ENCODE measurements at places on chromosomes 4 and X. TPM values are rescaled to one million over a fixed set of nuclear protein-coding genes. Genes with fewer than 3 reads are reported as not detected.

- no peak for DNase-seq
Measured at GRCh38 chr4:83054928-83055327, 19.9 kb downstream of the COPS4 start.

DNA sequence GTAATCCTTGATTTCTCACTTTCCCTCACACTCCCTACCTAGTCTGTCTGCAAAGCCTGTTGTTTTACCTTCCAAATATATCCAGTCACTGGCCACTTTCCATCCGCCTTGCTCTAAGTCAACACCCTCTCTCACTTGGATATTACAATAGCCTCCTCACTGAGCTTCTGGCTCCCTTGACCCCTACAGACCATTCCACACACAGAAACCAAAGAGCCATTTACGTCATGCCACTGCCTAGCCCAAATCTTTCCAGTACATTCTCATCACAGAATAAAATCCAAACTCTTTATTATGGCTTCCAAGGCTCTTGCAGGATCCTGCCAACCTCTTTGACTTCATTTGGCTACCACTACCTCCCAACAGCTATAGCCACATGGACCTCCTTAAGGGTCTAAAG, 25.7 kb upstream of the ARHGEF9 start:
- DNase-seq = no peak

- no peak for DNase-seq
Measured at GRCh38 chr4:36283912-36284465, 2.6 kb downstream of the DTHD1 start.

- no peak for DNase-seq
Measured at GRCh38 chrX:137549851-137550664, 15.9 kb upstream of the ZIC3 start.

GRCh38 chr4:78661921-78662521, 110.5 kb downstream of the ANXA3 start:
- no peak for DNase-seq

DNA sequence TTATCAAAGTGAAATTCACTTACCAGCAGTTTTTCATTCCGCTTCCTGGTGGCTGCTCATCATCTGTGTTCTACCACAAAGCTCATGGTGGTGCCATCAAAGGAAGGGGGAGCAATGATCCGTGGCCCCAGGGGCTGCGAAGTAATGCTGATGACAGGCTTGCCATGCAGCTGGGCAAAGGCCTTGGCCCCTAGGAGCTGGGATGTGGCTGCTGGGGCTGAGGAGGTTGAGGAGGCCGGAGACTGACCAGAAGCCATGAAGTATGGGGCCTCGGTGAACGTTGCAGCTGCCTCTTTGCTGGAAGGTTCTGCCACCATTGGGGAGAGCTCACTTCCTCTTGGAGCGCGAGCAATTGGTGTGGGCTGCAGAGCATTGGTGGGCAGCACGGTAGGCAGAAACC, 8.4 kb downstream of the C4orf54 start:
- no peak for DNase-seq

GRCh38 chr4:126986828-126987227, 645.9 kb upstream of the INTU start:
- DNase-seq = no peak

GRCh38 chr4:99104153-99104552, 15.6 kb upstream of the ADH5 start:
- no peak for DNase-seq

- no peak for DNase-seq
Measured at GRCh38 chrX:143472347-143472938, 44.8 kb downstream of the SPANXN3 start.

- peak; percentile 68 for DNase-seq
Measured at GRCh38 chrX:130079824-130080406, 30.4 kb downstream of the ELF4 start.

- no peak for DNase-seq
Measured at GRCh38 chrX:136390921-136391320, 90.2 kb downstream of the ADGRG4 start.

GRCh38 chr4:174873931-174874330, 44.2 kb upstream of the ADAM29 start:
- no peak for DNase-seq

GRCh38 chr4:41679991-41680390, 68.5 kb downstream of the PHOX2B start:
- DNase-seq = no peak

- no peak for DNase-seq
Measured at GRCh38 chr4:68724426-68724825, 54.0 kb upstream of the UGT2B15 start.

DNA sequence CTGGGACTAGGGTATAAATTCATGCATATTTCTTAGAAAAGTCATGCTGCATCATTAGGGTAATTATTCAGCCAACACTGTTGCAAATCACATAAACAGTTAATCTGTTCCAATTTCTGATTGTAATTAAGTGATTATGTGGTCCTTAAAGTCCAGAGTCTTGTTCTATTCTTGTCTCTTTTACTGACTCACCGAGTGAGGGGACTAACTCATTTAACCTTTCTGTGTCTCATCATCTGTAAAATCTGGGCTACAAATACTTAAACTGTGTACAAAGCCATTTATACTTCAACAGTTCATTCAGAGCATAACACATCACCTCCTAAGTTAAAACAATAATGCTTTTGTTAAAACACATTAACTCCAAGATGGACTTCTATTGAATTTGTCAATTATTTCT, 65.4 kb upstream of the KLHL13 start:
- no peak for DNase-seq

DNA sequence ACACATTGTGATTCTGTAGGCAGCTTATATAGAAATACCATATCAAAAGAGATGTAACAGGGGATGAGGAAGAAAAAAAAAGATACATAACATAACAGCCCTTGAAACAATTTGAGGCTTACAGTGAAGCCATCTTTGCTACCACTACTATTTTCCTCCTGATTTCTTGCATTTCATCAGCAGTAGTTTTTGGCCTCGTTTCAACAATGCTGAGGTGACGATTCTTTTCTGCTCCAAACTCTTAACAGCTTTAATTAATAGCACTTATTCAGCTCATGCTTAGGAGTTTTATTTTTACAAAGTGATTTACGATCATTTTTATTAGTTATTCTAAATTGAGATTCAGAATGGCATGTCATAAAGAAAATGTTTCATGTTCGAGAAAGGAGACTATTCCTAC, 163.2 kb downstream of the DCK start:
- DNase-seq = no peak

GRCh38 chr4:120132935-120133334, 66.3 kb upstream of the MAD2L1 start:
- no peak for DNase-seq

DNA sequence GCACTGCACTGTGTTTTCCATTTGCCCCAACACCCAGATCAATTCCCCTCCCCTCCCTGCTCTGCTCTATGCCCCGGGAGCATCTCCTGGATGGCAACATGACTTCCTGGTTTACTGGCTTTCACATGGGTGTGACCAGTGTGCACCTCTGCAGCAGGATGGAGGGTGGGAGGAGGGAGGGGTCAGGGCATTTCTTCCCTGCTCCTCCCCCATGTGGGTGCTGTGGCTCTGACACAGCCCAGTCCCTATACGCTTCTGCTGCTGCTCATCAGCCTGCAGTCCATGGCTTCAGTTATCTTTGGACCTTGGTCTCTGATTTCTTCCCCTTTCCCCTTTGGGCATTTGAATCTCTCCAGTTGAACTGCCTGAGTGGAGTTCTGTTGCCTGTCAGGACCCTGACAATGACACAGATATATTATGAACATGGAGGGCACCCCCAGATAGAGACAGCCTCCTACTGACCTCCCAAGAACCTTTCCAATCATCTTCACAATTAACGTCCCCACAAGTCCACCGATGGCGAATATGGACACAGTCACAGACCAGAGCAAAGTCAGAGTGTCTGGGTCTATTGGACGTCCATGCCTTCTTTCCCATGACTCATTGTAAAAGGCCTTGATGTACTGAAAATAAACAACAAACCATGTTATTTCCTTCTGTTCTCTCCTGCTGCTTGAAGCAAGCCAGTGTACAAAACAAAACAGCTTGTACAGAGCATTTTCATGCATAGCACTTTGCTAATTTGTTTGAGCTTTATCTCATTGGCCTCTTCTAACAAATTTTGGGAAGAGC, 24.8 kb downstream of the SLC2A9 start:
- DNase-seq = no peak

GRCh38 chrX:98380106-98380505, 1496.4 kb downstream of the RPA4 start:
- DNase-seq = no peak

DNA sequence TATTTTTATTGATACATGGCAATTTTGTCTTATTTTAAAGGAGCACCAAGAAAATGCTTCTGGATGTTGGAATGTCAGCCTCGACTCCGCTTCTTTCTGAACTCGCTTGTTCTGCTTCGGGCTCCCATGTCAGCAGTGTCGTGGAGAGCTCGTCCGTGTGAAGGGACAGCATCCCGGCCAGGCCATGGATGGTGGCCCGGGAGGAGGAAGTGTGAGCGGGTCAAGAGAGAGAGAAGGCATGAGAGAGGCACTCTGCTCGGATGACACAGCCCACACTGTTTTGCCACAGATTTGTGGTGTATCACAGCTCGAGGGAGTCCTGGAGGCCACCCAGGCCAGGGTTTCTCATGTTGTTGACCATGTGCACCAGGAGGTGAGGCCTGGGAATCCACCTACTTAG, 107.0 kb downstream of the TRAPPC11 start:
- no peak for DNase-seq

GRCh38 chr4:620201-620600, 5.2 kb upstream of the PDE6B start:
- no peak for DNase-seq

DNA sequence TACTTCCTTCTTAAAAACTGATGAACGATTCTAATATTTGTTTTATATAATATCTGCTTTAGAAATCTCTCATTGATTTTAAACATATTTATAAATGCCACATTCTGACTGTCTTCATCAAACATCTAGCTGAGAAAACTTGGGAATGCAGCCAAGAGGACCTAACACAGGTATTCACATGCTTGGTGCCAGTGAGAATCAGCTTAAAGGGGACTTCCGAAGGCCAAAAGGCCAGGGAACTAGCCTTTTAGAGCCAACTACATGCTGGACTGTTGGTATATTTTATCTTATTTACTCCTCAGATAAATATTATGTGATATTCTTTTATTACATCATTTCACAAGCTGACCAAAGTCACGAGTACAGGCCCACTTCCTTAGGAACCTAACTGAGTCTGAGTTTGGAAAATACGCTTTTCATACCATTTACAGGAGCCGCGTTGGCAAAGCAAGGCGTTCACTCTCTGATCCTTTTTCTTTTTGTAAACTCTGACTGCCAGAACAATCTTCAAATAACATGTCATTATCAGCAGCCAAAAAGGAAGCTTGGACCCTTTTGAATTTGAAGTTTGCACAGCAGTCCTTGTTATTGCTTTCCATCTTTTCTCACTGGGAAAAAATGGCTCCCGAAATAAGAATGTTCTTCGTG, 41.1 kb upstream of the PDLIM3 start:
- no peak for DNase-seq

DNA sequence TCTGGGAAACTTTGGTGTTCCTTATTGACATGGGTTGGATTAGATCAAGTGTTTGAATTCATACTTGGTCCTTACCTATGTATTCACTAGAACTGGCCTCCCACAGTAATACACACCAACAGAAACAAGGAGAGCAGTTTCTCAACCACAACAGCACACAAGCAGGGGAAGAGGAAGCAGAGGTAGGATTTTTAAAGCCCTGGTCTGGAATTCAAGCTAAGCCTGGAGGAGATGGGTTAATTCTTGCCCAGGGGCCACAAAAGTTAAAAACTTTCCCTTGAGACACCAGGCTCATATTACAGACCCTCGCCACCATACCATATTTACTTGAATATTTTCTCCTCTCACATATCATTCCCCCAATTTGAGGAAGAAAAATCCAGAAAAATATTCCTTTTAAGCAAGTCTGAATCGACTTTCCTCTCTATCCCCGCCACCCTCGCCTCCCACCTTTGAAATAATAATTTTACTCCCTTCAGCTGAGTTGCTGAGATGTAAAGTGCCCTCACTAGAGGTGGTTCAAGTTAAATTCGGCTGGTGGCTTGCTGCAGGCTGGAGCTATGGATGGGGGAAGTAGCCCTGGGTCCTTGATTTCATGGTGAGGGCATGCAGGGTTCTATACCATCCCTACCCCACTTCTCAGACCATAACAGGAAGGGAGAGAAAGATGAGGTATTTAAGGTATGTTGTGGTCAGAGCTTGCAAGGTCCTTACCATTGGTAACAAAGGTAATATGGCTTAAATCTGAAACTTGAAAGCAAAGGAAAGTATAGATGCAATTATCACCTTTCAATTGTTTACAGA, 440.2 kb downstream of the INPP4B start:
- no peak for DNase-seq

GRCh38 chr4:172143605-172144314, 330.6 kb downstream of the GALNTL6 start:
- DNase-seq = no peak

DNA sequence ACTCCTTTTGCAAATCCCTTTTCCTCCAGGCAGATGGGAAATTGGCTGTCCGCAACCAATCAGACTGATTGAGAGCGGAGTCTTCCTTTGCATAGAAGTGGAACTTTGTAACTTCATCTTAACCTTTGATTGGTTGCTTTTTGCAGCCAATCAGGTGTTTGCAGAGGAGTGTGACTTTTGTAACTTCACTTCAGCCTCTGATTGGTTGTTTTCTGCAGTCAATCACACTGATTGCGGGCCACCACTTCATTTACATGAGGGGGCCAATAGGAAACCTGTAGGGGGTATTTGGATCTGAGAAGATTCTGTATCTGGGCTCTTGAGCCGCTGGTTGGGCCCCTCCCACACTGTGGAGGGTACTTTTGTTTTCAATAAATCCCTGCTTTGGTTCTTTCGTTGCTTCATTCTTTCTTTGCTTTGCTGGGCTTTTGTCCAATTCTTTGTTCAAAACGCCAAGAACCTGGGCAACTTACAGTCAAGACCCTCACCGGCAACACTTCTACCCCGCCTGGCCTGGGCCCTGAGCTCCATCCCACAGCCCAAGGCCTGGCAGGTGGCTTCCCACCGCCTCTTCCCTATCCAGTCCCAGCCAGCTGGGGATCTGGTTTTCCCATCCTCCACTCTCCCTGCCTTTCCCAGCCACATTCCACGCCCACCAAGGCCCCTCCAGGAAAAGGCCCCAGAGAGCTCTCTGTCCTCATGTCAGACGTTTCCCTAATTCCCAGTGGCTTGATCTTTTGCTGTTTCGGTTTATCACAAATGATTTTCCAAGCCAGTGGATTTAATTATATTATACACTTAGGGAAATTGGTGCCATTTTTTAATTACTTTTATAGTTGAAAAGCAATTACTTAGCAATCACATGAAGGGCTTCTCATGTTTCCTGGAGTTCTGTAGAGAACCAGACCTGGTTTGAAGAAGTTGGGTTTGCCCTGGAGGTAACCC, 110.2 kb upstream of the STX18 start:
- no peak for DNase-seq

The CNKSR2 gene
- total RNA-seq = 173 TPM

The CFP gene
- 0.82 TPM for total RNA-seq

The PF4V1 gene
- 0.41 TPM for total RNA-seq

The PARM1 gene
- total RNA-seq = 7.3 TPM

The KLHL4 gene
- 31.4 TPM for total RNA-seq

The TMPRSS11B gene
- total RNA-seq = not detected

The PSAPL1 gene
- total RNA-seq = not detected

The F8A3 gene
- total RNA-seq = 1.2 TPM

The MRFAP1 gene
- 83.2 TPM for total RNA-seq

The PPP2R3B gene
- total RNA-seq = 17.1 TPM

The RAB40AL gene
- total RNA-seq = 0.82 TPM

The C4orf50 gene
- 12.2 TPM for total RNA-seq

The NAP1L3 gene
- 136 TPM for total RNA-seq
